ENCODE measurements at places on chromosomes 7 and 10.

- DNase-seq: no peak
Observed at GRCh38 chr7:120837599-120837998, 20.3 kb downstream of the TSPAN12 start.

- no peak for DNase-seq
Observed at GRCh38 chr7:112744818-112745217, 45.4 kb downstream of the TMEM168 start.

GRCh38 chr10:58641095-58641531 is 128.4 kb downstream of the BICC1 start:
- peak; percentile 54 for DNase-seq

GRCh38 chr10:112950714-112951358 is 789 bp downstream of the TCF7L2 start:
- peak; percentile 65 for DNase-seq

DNA sequence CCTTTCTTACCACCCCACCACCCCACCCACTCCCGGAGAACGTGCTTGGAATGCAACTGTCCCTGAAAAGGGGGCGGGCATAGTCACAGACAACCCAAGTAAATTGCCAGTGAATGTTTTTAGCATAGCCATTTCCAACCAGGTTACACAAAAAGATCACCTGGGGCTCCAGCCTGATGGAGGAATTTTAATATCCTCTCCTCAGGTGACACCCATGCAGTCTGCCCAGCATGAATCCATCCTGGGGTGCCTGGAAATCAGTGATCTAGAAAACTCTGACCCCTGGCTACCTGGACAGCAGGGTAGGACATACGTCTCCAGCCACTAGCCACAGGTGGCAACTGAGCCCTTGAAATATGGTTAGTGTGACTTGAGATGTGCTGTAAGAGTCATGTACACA is 61.1 kb downstream of the SORBS1 start:
- DNase-seq: no peak

GRCh38 chr7:91228327-91228726 is 35.9 kb upstream of the FZD1 start:
- DNase-seq: no peak

GRCh38 chr7:94239661-94240234 is 154.9 kb upstream of the COL1A2 start:
- DNase-seq: no peak

GRCh38 chr10:34638406-34639054 is 176.6 kb downstream of the PARD3 start:
- DNase-seq: peak; percentile 75

- DNase-seq: no peak
Observed at GRCh38 chr10:17375936-17376584, 78.3 kb downstream of the ST8SIA6 start.

- DNase-seq: no peak
Observed at GRCh38 chr10:109998513-109998912, 9.3 kb upstream of the ADD3 start.

- no peak for DNase-seq
Observed at GRCh38 chr10:126611303-126611702, 59.2 kb downstream of the C10orf90 start.

- DNase-seq: no peak
Observed at GRCh38 chr7:25244254-25245033, 16.2 kb upstream of the NPVF start.

GRCh38 chr7:91239171-91239604 is 25.0 kb upstream of the FZD1 start:
- no peak for DNase-seq

Measured in spinal cord (tissue), 10 donors.